ENCODE measurements at places on chromosomes 1 and 21.

DNA sequence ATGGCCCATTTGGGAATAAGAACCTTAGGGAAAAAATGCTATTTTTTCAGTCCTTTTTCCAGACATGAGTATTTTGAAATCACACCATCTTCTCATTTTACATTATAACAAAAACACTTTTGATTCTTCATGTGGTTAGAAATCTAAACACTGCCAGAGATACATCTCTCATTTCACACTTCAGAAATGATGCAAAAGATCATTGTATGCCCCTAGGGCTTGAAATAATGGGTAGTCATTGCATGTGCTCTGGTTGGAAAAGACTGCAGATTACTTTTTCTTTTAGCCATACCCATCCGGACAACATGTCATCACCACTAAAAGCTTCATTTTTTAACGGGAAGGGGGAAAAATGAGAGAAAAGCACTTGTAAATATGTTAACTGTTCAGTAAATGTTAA is 1152.2 kb upstream of the ADGRL4 start:
- DNase-seq, result no peak

- no peak for DNase-seq
Measured at GRCh38 chr1:77133731-77134358, 85.4 kb downstream of the PIGK start.

DNA sequence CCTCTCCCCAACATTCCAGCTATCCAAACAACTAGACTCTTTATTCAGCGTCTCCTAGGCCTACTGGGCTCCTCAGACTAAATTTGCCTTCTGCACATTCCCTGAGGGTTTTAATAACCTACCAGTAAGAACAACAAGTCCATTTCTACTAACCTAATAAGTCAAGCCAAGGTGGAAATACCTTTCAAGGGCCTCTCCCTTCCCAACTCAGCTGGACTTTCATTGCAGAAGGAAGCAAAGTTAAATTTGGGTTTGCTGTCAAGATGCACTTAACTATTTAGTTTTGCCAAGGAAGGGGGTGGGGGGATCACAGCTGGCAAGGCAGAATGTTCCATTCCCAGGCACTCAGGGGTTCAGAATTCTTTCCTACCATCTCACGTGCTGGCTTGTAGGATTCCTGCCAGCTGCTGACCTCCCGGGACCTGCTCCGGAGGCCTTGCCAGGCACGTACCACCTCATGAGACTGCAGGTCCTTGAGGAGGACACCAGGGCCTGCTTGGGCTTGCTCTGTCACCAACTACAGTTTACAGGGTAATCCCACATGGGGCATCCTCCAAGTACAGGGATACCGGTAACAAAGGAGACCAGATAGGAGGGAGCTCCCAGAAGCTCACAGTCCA is 29.8 kb downstream of the SLC30A1 start:
- DNase-seq, result no peak

GRCh38 chr1:33392206-33392605 is 38.7 kb downstream of the PHC2 start:
- no peak for DNase-seq

DNA sequence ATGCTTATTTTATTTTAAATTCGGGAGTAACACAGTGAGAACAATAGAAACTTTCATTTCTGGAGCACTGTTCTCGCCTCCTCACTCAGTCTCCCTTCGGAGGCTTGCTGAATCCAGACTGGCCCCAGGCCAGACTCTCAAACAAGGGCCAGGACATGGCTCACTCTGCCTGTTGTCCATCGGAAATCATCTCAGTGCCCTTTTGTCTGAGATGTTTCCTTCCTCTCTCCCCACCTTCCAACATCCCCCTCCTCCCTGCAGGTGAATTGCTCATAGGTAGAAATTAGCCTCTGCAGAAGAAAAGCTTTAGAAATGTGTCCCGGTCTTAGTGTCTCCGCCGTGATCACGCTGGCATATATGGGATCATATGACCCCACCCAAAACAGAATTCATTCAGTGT is 55.2 kb downstream of the ERG start:
- DNase-seq, result no peak

GRCh38 chr1:8455700-8456307 is 137.9 kb downstream of the SLC45A1 start:
- DNase-seq, result no peak

DNA sequence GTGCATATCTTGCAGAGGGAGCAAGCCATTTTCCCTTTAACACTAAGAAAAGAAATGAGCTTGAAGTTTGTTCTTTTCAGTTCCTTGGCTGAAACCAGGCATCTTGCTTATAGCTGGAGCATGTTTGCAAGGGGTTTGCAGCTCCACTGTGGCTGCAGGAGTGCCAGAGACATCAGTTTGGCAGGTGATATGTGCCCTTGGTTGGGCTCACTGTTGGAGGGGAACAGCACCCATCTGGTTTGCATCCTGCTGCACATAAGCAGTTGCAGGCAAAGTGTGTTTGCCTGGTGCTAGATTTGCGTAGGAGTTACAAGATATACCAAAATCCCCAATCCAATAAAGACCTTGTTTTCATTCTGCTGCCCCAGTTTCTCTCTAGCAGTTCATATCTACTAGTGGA is 47.8 kb upstream of the IKBKE start:
- DNase-seq, result no peak

GRCh38 chr21:38743772-38744529 is 61.8 kb upstream of the ETS2 start:
- DNase-seq, result no peak

GRCh38 chr1:6948416-6948815 is 163.2 kb downstream of the CAMTA1 start:
- DNase-seq, result no peak

DNA sequence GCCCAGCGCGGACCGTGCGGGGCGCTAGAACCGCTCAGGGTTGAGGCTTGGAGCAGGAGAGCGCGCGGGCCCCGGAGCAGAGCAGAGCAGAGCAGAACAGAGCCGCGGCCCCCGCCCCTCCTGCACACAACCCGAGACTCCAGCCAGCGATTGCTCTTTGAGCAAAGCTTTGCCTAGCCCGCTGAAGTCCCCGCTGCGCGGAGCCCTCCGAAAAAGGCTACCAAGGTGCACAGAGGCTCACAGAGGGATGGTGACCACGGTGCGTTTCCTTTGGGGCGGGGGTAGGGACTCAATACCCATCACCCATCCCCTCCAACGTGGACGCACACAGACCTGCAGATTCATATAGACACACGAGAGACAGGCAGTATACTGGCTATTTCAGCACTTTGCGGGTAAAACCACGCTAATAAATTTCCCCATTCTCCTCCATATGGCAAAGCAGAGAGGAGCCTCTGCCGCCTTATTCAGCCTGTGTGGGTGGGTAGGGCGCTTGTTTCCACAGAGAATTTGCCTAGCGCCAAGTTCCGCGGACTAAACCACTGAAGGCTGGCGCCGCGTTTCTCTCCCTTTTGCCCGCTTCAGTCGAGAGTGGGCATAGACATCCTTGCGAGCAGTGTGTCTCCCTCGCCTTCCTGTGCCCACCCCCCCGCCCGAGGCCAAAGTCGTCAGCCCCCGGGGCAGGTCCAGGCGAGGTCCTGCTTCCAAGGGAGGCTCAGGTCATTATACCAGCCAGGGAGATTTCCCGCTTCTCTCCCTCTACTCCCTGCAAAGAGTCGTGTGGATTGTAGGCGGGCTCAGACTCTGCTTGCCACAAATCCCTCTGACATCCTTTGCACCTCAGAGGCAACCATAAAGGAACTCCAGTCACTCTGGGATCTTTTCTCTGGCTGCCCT is 8.5 kb downstream of the HLX start:
- no peak for DNase-seq

DNA sequence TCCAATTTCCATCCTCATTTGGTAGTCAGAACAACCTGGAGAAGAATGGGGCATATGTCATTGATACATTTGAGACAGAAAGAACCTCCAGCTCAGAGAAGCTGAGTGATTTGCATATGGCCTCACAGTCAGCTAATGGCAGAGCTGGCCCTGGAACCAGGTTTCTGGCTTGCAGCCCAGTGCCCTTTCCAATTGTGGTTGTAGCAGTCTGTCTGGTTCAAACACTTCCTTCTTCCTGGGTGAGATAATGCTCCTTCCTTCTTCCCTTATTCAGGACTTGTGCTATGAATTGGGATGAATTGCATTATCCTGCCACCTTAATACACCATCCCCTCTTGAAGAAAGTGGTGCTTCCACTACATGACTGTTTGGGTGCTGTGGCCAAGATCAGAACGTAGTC is 24.2 kb downstream of the SLC5A9 start:
- DNase-seq, result no peak
